Mucosa of gallbladder (tissue), 1 donor: ENCODE measurements at places on chromosomes 12 and 14. TPM values are rescaled to one million over a fixed set of nuclear protein-coding genes. Genes with fewer than 3 reads are reported as not detected.

CLEC12A gene
- 3.5 TPM for total RNA-seq

- peak; percentile 8 for DNase-seq
Observed at GRCh38 chr12:34403706-34404376, 381.5 kb downstream of the ALG10 start.

POP5 gene
- 50.9 TPM for total RNA-seq

KCNMB4 gene
- 3.1 TPM for total RNA-seq

- no peak for DNase-seq
Observed at GRCh38 chr12:13099066-13099843, 4.2 kb downstream of the GSG1 start.

- no peak for DNase-seq
Observed at GRCh38 chr14:95877633-95878032, 1.0 kb downstream of the TUNAR start.

DNA sequence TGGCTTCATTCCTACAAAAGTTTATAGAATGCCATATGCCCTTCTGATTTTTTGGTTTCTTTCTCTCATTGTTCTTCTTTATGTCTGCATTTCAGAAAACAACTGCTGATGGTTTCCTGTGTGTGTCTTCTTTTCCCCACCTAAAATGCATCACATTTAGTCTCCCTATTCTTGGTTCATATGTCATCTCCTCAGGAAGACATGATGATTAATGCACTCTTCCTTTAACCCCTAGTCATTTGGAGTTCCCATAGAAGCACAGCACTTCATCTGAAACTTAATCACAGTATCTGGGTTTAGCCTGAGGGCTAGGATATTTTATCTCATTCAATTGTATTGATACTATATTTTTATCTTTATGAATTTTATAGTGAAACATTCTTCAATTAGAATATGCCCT, 21.5 kb downstream of the GNPNAT1 start:
- no peak for DNase-seq

- no peak for DNase-seq
Observed at GRCh38 chr12:68608191-68608590, 2.5 kb upstream of the RAP1B start.

- DNase-seq, result peak; percentile 41
Observed at GRCh38 chr12:49121047-49121696, 10.0 kb downstream of the TUBA1B start.

DNA sequence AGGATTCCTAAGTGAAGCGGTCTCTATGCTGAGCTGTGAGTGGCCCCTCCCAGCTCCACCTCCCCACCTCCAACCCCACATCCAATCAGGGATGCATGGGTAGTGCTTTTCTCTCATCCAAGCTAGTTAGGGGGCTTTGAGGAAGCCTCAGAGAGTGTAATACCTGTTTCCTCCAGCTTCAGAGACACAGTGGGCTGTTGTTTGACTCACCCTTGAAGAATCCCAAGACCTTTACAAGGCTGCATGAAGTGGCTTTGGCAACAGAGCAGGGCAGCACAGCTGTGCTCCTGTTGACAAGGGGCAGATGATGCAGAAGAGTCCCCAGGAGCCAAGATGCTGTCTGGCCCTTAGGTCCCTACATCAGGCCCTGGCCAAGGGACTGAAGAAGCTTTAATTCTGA, 27.1 kb upstream of the CLMN start:
- DNase-seq, result no peak

DNA sequence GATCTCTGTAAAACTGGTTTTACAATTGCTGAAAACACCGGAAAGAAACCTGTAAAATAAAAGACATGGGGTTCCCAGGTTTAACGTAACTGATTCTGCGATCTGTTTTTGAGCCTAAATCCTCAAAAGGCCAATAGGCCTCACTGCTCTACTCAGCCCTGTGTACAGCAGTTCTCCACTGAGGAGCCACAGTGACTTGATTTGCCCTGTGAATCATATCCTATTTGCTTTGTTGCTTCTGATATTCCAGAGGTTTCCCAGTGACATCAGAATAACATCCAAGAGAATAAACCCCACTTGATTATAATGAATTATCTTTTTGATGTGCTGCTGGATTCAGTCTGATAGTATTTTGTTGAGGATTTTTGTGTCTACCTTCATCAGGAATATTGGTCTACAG, 27.5 kb downstream of the MDM1 start:
- no peak for DNase-seq

DNA sequence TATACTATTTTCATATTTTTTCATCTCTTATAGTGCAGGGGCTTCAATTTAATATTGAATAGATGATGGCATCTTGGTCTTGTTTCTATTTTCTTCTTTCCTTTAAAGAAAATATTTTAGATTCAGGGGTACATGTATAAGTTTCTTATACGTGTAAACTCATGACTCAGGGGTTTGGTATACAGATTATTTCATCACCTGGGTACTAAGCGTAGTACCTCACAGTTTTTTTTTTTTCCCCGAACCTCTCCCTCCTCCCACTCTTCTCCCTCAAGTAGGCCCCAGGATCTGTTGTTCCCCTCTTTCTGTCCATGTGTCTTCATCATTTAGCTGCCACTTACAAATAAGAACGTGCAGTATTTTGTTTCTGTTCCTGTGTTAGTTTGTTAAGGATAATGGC, 172.6 kb downstream of the TMTC3 start:
- no peak for DNase-seq

DNA sequence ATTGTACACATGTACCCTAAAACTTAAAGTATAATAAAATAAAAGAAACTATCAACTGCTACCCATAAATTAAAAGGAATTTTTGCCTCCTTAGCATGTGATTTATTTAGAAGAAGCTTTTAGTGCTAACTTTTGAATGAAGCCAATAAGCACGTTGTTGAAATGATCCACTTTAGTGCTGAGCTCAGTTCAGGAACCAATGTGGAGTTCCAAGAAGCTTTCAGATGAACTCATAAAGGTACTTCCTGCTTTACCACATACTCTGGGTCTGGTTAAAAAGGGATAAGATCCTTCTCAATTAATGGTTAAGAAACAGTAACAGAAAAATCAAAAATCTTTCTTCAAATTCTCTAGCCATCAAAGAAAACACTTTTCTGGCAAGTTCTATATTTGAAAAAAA, 39.4 kb downstream of the TMTC1 start:
- no peak for DNase-seq

CPNE6 gene
- 2.2 TPM for total RNA-seq

- no peak for DNase-seq
Observed at GRCh38 chr12:64099397-64099796, 122.7 kb downstream of the KICS2 start.

USP44 gene
- 2.9 TPM for total RNA-seq

GRCh38 chr12:100445081-100445481, 28.6 kb upstream of the NR1H4 start:
- DNase-seq, result no peak

DNA sequence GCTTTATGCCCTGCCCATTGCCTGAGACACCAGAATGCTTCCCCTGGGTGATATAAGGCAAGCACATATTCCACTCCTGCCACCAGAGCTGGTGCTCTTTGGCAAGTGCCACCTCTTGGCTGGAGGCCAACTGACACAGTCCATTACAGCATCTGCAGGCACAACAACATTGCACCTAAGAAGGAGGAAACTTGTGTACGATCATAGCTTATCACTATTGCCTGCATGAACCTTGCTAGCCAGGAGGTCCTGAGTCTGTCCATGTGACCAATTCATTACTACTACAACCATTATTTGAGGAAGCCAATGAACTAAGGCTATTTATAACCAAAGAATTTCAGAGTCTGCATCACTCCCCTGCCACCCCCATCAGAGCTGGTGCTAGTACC, 119.8 kb upstream of the SCAF11 start:
- DNase-seq, result peak; percentile 72
